ENCODE measurements at places on chromosomes 3 and 15.

GRCh38 chr3:31197941-31198340 is 303.5 kb upstream of the GADL1 start:
- no peak for DNase-seq

DNA sequence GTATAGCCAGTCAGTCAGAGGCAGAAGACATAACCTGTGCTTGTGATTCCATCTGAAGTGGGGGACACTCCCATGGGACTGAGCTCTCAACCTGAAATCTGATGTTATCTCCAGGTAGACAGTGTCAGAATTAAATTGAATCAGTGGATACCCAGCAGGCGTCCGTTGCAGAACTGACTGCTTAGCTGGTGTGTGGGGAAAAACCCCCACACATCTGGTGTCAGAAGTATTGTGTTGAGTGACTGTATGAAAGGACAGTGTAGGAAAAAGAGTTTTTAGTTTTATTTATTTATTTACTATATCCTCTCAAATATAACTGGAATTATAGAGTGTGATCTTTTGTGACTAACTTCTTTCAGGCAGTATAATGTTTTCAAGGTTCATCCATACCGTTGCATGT is 10.4 kb downstream of the KPNA4 start:
- no peak for DNase-seq

- no peak for DNase-seq
Measured at GRCh38 chr15:92044203-92044909, 190.8 kb downstream of the SLCO3A1 start.

DNA sequence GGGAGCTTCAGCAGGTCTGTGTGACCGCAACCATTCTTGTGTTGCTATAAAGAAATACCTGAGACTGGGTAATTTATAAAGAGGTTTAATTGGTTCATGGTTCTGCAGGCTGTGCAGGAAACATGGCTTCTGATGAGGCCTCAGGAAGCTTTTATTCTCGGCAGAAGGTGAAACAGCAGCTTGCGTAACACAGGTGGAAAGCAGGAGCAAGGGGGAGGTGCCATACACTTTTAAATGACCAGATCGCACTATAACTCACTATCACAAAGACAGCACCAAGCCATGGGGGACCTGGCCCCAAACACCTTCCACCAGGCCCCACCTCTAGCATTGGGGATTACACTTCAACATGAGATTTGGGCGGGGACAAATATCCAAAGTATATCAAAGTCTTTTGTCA is 8.3 kb upstream of the CIB2 start:
- DNase-seq = no peak

GRCh38 chr3:197490098-197491058 is 65.4 kb downstream of the BDH1 start:
- DNase-seq = no peak
